ENCODE measurements at places on chromosomes 2 and 18.

GRCh38 chr2:222538535-222538934 lies 114.2 kb downstream of the SGPP2 start:
- no peak for DNase-seq

GRCh38 chr2:64837116-64837731 lies 152.0 kb upstream of the SLC1A4 start:
- DNase-seq: no peak

DNA sequence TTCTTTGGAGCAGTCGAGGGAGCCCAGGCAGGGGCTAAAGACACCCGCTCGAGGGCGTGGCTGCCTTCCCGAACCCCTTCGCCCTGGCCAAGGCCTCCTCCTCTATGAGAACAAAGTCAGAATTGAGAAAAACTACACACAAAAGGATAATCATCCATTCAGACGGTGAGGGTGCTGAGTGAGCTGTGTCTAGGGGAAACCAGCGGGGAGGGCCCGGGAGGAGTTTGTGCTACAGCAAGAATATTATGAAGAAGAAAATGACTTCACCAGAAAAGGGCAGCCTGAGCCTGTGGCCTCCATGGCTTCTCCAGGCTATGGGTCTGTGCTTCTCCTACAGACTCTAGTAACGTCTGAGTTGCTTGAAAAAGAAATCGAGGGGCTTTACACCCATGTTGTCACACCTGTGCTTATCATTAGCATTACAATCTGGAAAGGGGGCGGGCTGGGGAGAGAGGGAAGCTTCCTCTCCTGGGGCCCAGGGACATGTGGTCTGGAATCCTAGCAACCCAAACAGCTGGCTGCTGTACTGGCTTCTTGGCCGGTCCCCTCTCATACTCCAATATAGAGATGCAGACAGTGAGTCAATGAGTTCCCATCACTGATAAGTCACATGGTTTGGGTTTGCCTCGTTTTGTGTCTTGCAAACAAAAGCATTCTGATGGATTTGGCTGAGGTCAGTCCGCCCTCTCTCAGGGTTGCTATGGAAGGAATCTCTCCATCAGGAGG lies 52.0 kb upstream of the ARL4C start:
- no peak for DNase-seq

GRCh38 chr2:64979744-64980143 lies 9.5 kb upstream of the SLC1A4 start:
- DNase-seq: no peak

GRCh38 chr2:75315436-75315835 lies 116.1 kb upstream of the TACR1 start:
- DNase-seq: no peak

DNA sequence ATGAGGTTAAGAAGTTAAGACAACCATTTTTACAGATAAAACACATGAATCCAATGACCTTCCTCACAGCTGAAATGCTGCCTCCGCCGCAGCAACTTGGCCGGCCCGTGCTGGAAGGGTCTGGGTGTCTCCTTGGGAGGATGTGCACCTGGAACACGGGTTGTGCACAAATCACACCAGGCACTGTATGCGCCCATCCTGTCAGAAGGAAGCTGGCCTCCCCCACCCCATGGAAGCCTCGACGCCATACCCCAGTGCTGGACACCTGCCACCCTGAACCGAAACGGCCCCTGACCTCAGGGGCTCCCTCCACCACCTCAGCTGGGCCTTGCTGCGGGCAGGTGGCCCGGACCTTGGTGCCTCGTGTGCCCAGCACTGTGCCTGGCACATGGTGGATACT lies 111.8 kb downstream of the PXDN start:
- no peak for DNase-seq

GRCh38 chr2:36360063-36360462 lies 4.5 kb downstream of the CRIM1 start:
- no peak for DNase-seq
